ENCODE measurements at places on chromosomes 6 and 20.

GRCh38 chr6:22149501-22150367, 147.1 kb downstream of the PRL start:
- no peak for DNase-seq

DNA sequence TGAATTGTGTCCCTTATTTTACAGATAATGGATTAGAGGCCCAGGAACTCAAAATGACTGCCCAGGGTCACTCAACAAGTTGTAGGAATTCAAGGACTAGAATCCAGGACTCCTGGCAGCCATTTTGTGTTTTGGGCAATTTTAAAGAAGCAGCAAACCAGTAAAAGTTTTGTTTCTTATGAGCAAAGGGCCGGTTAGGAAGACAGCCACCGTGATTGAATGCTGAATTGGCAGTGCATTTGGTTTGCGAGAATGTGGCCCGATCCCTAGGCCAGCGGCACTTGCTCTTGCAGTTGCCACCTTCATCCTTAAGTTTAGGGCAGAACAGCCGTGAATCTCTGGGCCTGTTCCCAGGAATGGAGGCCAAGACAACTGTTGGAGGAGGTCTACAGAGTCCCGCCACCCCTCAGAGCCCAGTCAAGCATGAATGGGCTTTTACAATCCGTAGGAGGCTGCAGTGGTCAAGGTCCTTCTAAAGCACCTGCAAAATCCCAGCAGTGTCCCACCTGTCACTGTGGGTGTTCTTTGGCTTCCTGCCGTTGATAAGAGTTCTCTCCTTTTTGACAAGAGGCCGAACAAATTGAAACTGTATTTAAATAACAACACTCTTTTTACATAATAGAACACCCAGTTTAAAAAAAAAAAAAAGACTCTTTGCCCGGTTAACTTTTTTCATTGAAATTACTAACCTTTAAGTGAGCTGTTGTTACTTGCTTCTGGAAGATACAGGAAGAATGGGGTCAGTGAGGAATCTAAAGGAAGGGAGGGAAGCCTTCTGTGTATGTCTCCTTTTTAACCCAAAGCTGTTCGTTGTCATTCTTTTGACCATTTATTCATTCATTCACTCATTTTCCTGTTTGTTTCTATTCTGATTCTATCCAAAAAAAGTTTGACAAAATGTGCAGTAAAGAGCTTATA, 68.7 kb downstream of the PHACTR2 start:
- no peak for DNase-seq

DNA sequence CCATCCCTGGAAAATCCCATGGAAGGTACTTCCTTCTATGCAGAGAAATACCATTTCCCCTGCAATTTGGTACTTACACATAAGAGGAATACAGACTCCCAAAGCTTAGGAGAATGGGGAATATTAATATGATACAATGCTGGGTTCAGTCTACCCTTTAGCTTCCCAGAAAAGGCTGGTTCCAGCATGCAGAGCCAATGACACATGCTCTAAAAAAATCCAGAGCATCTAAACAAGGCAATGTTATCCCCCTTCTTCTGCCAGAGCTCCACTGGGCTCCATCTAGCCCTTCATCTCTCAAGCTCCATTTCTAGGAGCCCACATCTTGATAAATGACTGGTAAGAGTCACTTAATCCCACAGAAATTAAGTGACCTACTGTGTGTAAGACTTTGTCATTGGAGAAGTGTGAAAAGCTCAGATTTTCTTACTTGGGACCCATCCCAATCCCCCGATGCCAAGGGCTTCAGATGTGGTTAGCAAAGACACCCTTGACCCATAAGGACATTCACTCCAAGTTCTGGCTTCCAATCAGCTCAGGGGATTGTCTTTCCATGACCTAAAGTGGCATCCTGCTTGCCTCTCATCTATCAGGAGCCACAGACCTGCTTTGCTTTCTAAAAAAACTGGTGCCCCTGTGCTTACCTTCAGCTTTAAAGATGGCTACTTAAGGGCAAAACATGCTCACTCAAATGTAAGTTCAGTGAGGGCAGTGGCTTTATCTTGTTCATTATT, 137.5 kb downstream of the UNC5CL start:
- no peak for DNase-seq

GRCh38 chr6:24659561-24659960, 7.1 kb downstream of the TDP2 start:
- peak; percentile 59 for DNase-seq

- peak; percentile 89 for DNase-seq
Observed at GRCh38 chr6:41424370-41425058, 89.1 kb downstream of the NCR2 start.

DNA sequence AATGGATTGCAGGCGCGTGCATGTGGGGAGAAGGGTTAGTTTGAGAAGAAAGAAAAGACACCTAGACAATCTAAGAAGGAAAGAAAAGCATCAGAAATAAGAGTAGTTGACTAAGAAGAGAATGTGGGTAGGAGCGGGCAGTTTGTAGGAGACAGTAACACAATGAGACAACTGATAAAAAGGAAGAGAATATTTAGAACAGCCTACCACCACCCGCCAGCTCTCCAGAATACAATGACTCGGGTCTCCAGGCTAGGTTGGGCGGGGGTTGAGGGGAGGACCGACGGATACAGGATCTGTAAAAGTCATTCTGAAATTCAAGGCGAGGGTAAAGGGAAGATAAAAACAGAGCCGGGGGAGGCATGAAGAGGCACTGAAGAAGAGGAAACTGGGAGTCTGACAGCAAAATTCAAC, 712 bp downstream of the ABHD16A start:
- DNase-seq, result no peak

DNA sequence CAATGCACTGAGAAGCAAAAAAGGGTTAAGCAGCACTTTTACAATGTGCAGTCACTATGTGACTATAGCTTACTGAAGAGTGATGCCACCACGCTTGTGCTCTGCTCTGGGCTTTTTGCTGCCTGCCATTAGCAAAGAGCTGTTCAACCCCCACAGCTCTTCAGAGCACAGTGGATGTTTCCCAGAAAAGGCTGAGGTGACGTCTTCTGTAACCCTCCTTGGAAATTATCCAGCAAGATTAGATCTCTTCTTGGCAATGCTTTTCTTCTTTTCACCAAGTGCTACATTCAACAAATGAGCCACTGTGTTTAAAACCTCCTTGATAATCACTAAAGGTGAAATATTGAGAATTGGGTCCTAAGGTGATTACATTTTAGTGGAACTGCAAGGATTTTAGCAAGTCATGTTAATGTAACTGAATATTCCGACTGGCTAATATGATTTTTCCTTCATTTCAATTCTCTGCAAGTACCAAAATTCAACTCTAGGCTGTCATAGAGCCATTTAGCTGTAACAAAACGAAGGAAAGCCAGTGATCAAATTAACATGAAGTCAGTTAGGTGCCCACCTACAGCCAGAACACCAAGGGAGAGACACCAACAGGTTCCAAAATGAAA, 34.9 kb downstream of the ELOVL5 start:
- no peak for DNase-seq

DNA sequence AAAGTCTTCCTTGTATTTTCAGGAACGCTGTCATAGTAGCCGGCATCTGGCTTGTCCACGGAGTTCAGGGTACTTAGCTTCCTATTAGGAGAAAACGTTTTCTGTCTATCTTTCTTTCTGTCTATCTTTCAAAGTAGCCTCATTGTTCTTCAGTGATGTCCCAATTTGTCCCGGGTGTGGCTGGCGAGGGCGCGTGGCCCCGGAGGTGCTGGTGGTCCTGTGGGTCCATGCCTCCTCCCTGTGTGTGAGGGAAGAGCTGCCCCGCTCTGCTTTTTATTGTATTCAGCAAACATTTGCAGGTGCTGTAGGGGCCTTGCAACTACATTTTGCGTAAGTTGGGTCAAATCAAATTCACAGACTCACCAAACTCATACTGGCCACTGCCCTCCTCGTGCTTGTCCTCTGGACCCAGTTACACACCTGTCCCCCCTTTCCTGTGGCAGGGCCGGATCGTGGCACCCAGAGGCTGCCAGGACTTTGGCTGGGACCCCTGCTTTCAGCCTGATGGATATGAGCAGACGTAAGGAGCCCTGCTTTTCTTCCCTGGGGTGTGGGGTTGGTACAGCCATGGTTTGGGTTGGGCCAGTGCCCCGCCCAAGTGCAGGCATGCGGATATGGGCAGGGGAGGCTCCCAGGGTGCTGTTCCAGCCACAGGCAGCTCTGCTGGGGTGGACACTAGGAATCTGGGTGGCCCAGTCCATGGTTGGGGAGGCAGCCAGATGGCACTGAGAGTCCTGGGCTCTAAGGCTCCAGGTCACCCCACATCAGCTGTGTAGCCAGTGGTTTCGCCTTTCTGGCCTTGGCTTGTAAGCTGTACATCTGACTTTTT, 12.3 kb downstream of the ITPA start:
- DNase-seq, result no peak

GRCh38 chr6:73710470-73710869, 14.5 kb downstream of the CD109 start:
- no peak for DNase-seq

- peak; percentile 62 for DNase-seq
Observed at GRCh38 chr6:106509420-106510089, 119.7 kb downstream of the RTN4IP1 start.

- DNase-seq, result no peak
Observed at GRCh38 chr6:74167976-74168375, 472.0 kb downstream of the CD109 start.

DNA sequence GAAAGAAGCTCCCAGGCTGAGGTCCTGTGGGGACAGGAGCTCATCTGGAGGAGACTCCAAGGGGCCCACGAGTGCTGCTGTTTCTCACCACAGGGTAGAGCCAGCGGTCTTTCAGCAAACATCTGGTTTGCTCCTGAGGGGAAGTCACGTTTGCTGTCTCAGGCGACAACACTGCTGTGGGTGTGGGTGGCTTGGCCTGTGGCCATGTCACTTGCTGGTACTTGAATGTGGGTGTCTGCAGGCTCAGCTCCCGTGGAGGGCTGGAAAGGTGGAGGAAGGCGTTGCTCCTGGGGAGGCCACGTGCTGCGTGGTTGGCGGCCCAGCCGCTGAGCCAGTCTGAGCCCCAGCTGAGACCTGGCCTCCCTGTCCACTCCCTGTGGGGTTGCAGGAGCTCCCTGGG, 52.8 kb upstream of the MPC1 start:
- peak; percentile 81 for DNase-seq

DNA sequence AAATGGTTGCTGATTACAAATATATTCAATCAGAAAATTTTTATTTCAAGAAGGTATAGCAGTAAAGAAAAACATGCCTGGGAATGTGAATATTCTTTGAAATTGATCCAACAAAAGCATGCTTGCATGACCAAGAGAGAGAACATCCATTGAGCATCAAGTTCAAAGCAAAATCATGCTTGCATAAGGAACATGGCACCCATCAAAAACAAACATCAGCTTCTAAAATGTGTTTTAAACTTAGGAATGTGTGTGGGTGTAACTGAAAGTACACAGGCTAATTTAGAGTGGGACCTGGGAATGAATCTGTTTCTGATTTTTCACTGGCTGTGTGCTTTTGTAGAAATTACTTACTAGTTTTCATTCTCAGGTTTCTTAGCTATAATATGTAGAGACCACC, 5.6 kb downstream of the SLC17A5 start:
- no peak for DNase-seq

GRCh38 chr6:130520221-130520620, 154.4 kb downstream of the TMEM200A start:
- DNase-seq, result no peak

DNA sequence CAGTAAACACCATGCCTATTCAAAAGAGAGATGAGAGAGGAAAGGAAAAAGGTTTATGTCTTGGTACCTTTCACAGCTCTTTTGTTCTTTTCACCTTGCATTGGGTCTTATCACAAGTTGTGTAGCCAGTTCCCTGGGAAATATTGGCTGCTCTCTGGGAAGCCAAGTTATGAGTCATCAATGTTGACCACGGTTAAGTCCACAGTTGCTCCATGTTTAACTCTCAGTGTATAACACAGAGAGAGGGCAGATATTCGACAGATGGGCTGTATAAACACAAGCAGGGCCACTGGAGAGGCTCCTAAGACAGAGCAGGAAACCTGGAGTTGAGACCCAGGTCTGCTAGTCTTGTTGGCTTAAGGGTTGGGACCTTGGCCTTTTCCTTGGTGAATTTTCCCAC, 718.6 kb downstream of the QKI start:
- no peak for DNase-seq

DNA sequence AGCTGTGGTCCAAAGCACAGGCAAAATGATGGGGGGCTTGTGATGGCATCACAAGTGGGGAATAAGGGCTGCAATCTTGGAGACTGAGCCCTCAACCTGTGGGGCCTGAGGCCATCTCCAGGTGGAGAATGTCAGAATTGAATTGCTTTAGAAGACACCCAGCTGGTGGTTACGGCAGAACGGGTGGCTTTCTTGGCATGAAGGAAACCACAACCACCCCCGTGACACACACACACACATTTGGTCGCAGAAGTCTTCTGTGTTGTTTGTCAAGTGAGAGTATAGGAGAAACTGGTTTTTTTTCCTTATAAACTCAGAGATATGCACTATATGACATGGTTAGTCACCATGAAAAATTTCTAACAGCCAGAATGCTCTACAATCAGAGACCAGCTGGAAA, 139.5 kb upstream of the CDH4 start:
- no peak for DNase-seq

GRCh38 chr6:102405860-102406259, 1012.4 kb downstream of the GRIK2 start:
- DNase-seq, result no peak

GRCh38 chr6:14316651-14317386, 199.2 kb downstream of the CD83 start:
- no peak for DNase-seq

DNA sequence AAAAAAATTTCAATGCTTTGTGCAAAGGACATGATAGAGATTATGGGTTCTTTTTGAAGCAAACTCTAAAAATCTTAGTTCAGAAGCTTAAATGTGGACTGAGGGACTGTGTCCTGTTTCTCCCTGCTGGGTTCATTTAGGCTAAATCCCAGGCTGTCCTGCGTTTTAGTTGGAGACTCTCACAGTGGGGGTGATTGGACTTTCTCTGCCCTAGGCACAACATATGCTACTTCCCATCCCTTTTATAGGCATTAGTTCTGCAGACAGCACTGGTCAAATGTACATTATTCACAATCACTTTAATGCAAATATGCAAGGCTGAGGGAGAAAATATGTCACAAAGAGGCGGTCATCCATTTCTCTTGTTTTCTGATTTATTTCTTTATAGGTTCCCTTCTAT, 71.3 kb downstream of the TFAP2B start:
- no peak for DNase-seq

- DNase-seq, result peak; percentile 75
Observed at GRCh38 chr6:135555550-135555949, 58.0 kb upstream of the AHI1 start.

GRCh38 chr20:8646033-8646441, 422.9 kb upstream of the PLCB4 start:
- no peak for DNase-seq

DNA sequence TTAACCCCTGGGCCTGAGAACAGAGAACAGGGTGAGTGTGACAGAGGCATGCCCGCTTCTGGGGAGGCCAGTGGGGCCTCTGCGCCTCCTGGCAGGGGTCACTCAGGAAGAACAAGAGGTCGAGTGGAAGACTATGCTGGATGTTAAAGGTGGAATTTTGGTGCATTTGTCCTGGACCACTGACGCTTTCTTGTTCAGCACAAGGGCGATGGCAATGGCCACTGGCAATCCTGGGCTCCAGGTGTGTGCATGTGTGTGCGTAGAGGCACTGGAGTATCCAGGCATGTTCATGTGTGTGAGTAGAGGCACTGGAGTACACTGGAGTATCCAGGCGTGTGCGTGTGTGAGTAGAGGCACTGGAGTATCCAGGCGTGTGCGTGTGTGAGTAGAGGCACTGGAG, 23.5 kb upstream of the NPBWR2 start:
- no peak for DNase-seq

Measured in suppressor macrophage (primary cell).